ENCODE measurements at places on chromosomes 12 and 14. TPM values are rescaled to one million over a fixed set of nuclear protein-coding genes. Genes with fewer than 3 reads are reported as not detected.
A peak's percentile ranks its signal among the peaks of the same experiment; 100 is the strongest.

- DNase-seq = no peak
These were observed 34.8 kb upstream of the SLC38A2 start for GRCh38 chr12:46407361-46407760.

DNA sequence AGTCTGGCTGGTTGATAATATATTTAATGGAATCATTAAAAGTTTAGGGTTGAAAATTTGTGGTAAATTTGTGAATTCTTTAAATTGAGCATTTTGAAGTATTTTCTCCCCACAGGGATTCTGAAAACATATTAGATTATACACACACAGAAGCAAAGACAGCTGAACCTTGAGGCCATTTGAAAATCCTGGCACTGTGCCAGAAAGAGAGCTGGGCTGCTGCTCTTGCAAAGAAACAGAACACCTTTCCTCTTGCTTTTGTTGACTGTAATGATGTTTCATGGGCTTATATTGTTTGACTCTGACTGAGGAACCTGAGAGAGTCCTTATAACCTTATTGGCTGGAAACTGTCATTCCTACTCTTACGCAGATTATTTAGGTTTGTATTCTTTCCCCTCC, 4.8 kb downstream of the RNF34 start:
- DNase-seq = no peak

- DNase-seq = peak; percentile 68
These were observed 631 bp downstream of the PPM1H start for GRCh38 chr12:62934239-62934798.

DNA sequence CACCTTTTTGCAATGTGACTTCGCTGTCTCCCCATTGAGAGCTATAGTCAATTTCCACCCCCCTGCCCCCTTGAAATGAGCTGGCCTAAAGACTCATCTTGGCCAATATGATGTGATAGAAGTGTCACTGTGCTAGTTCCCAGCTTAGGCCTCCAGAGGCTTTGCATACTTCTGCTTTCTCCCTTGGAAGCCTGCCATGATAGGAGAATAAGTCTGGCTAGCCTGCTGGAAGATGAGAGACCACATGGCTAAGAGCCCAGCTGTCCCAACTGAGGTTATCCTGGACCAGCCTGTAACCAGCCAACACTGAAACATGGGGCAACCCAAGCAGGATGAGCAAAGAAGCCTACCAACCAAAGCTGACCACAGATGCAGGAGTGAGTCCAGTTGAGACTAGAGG, 196.9 kb downstream of the GRIN2B start:
- no peak for DNase-seq

GRCh38 chr12:57127726-57128518, at the start of gene LRP1:
TSS of gene LRP1 (plus strand) at chr12:57128483. CDS start at chr12:57128965, 482 bp downstream.
- DNase-seq = peak; percentile 86

- DNase-seq = peak; percentile 20
These were observed 155.8 kb upstream of the ATP2B1 start for GRCh38 chr12:89864411-89864810.

DNA sequence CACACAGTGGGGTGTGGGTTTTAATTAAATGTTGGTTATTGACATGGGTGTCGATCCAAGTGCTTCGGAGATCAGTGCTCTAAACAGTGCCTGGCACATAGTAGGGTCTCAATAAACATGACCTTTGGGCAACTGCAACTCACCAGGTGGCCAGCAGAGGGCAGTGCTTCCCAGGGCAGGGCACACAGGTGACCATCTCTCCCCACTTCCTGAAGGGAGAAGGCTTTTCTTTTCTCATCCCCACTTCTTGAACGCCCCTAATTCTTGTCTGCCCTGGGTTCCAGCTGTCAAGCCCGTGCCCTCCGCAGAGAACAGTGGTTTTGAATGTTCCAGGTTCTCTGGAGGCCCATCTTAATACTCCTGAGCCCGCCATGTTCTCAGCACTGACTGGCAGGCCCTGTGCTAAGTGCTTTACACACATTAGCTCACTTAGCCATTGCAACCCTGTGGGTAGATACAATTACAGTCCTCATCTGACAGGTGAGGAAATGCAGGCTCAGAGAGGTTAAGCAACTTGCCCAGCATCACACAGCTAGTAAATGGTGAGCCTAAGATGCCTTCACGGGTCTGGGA, 16.3 kb downstream of the RAPGEF3 start:
- DNase-seq = peak; percentile 79

GRCh38 chr14:90419200-90419599, 22.4 kb downstream of the CALM1 start:
- no peak for DNase-seq

DNA sequence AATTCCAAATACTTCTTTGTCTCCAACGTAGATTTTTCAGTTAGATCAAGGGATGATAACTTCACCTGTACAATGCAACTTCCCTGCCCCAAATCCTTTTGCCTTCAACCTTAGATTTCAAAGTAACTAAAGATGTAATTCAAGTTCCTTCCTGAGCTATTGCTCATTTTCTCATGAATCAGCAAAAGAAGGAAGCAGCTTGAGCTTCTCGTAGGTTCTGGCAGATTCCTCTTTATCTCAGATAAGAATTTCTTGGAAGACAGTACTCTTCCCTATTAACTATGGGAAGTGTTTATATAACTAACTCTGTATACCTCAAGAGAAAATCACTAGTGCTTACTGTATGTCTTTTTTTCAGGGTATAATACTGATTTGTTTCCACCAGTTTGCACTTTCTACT, 203.8 kb downstream of the RASSF9 start:
- no peak for DNase-seq

GRCh38 chr14:104403421-104404220, 175.9 kb upstream of the C14orf180 start:
- no peak for DNase-seq

DNA sequence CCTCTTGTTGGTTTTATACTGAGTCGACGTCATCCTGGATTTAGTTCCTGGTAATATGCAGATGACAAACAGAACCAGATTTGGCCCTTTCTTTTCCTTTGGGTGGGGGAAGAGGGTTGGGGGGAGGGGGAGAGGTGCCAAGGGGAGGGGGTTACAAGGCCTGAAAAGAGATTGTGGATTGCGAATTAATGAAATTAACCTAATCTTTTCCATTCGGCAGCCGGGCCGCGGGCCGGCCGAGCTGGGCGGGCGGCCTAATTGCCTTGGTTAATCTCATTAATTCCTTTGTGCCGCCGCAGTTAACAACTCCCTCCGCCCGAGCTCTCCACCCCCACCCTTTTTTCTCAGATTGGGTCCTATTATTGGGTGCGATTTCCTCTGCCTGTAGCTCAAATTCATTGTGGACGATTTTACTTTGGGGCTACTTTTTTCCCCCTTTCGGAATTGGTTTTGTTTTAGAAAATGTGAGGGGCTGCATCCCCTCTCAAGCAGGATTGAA, 387 bp upstream of the GSC start:
- peak; percentile 72 for DNase-seq

DNA sequence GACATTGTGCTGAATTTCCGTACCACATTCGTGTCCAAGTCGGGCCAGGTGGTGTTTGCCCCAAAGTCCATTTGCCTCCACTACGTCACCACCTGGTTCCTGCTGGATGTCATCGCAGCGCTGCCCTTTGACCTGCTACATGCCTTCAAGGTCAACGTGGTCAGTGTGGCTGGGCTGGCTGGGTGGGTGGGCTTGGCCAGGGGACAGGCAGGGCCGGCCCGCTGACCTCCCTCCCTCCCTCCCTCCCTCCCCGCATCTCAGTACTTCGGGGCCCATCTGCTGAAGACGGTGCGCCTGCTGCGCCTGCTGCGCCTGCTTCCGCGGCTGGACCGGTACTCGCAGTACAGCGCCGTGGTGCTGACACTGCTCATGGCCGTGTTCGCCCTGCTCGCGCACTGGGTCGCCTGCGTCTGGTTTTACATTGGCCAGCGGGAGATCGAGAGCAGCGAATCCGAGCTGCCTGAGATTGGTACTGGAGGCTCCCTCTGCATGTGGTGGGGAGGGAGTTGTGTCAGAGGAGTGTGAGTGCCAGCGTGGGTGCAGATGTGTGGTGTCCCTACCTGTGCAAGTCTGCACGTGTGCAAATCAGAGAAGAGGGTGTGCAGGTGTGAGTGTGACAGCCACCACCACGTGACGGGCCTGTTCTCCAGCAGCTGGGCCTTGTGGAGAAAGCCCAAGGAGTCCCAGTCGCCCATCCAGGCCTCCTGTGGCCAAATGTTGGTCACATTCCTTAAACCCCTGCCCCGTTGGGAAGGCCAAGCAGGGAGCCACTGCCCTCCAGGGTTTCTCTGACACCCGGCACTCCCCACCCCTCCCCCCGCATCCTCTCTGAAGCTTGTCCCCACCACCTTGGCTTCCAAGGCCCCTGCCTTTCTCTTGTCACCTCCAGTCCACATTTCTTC, 5.3 kb downstream of the KCNH3 start:
- DNase-seq = peak; percentile 61

DNA sequence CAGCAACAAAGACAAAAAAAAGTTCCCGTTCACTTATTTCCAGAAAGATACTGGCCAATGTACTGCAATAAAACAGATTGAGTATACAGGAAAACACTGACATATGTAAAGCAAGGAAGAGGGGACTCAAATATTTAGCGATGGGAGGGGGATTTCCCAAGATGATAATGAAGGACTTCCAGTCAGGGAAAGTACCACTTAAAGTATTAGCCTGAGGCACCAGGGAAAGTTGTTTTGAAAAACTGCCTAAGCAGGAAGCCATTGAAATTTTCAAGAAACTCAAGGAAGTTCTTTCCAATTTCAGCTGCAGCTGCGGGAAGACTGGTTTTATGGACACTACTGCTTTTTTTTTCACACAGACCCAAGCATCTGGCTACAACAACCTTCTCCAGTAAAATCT, 1007.4 kb upstream of the NOVA1 start:
- peak; percentile 45 for DNase-seq

DNA sequence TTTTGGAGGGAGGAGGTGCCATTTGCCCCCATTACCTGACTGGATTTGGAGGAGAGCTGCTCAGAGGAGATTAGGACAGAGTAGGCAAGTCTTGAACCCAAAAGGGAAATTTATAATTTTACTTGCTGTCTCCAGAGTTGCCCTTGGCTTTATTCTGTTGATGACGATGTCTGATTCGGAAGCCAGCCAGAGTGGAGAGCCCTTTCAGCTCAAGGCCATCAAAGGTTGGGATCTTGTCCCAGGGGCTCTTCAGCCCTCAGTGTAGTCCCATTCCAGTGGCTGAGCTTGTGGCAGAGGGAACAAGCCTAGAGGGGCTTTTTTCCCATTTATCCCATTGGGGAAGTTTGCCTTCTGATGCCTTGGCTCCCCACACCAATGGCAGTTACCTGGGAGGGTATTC, 71.8 kb downstream of the HSD17B6 start:
- no peak for DNase-seq

GRCh38 chr14:103871596-103872480, 24.5 kb upstream of the PPP1R13B start:
- peak; percentile 81 for DNase-seq

GRCh38 chr14:29773990-29774389, 153.7 kb downstream of the PRKD1 start:
- DNase-seq = no peak

GRCh38 chr12:2329661-2330210, 276.9 kb downstream of the CACNA1C start:
- DNase-seq = no peak

DNA sequence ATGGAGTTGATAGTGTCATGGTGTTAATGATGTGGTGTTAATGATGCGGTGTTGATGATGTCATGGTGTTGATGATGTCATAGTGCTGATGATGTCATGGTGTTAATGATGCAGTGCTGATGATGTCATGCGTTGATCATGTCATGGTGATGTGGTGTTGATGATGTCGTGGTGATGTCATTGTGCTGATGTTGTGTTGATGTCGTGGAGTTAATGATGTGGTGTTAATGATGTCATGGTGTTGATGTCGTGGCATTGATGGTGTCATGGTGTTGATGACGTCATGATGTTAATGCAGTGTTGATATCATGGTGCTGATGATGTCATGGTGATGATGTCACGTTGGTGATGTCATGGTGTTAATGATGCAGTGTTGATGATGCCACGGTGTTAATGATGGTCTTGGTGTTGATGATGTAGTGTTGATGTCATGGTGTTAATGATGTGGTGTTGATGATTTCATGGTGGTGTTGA, 49.1 kb upstream of the RIMBP2 start:
- DNase-seq = no peak

IFNG-AS1 gene
- not detected for total RNA-seq

TTC8 gene
- total RNA-seq = 15.0 TPM

OAS3 gene
- total RNA-seq = 2.6 TPM

ANKS1B gene
- 5.8 TPM for total RNA-seq

CCDC63 gene
- total RNA-seq = not detected

ANO2 gene
- total RNA-seq = 3.3 TPM

CLEC4D gene
- not detected for total RNA-seq

FIGNL2 gene
- total RNA-seq = 5.2 TPM

SLC7A7 gene
- total RNA-seq = 3.6 TPM
